Skin of body (tissue), 3 donors: ENCODE measurements at places on chromosomes 5 and 9. TPM values are rescaled to one million over a fixed set of nuclear protein-coding genes. Genes with fewer than 3 reads are reported as not detected.

DNA sequence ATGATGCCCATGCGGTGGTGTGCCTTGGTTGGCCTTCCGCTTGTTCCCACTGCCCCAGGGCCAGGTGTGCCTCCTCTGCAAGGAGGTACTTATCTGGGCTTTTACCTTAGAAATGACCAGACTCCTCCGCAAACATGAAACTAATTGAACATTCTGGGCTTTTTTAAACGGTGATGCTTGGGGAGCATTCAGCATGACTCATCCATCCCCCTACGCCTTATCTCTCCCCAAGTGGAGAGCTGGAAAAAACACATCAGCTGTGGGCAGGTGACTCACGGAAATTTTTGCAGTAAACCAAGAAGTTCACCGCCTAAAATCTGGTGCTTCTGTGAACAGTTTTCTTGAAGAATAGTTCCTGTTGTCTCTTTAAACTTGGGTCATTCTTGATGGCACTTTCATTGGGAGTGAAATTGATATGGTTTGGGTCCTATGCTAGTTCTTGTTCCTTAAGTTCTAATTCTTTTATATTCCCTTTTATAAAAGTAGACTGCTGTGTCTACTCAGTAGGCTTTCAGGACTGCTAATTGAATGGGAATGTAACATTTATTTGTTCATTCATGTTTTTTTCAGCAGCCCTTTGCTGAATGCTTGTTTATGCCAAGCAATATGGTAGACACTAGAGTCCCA, 39.6 kb downstream of the SFXN1 start:
- no peak for DNase-seq

GRCh38 chr5:43255704-43256103, 57.5 kb downstream of the HMGCS1 start:
- no peak for DNase-seq

The IL5 gene
- total RNA-seq = not detected

The DAPK1 gene
- total RNA-seq = 29.0 TPM

DNA sequence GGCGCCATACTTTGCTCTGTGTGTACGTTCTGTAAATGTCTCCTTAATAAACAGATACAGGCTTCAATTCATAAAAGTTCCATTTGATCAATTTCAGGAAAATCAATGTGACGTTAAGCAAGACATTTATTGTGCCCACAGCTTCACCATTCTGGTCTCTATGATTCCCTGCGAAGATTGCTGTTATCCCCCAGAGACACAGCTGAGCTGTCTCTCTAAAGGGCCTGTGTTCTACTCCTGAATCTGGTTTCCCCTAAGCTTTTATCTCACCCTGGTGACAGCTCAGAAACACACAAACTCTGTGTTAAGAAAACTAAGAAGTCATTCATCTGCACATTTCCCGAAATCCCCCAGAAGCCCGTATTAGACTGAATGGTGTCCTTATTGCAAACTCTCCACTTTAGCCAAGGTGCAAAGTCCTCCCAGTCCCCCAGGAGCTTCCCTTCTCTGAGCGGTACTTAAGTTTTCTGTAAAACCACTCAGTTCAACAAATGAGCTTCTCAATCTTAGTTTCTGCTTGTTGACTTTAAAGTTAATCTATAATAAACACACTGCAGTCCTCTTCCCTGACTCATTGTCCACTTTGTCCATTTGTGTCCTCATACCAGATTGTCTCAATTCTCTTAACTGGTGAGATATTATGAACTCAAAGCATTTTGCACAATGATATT, 1.4 kb upstream of the C5orf15 start:
- DNase-seq = no peak

GRCh38 chr5:133523013-133523658, 89.2 kb downstream of the FSTL4 start:
- no peak for DNase-seq

DNA sequence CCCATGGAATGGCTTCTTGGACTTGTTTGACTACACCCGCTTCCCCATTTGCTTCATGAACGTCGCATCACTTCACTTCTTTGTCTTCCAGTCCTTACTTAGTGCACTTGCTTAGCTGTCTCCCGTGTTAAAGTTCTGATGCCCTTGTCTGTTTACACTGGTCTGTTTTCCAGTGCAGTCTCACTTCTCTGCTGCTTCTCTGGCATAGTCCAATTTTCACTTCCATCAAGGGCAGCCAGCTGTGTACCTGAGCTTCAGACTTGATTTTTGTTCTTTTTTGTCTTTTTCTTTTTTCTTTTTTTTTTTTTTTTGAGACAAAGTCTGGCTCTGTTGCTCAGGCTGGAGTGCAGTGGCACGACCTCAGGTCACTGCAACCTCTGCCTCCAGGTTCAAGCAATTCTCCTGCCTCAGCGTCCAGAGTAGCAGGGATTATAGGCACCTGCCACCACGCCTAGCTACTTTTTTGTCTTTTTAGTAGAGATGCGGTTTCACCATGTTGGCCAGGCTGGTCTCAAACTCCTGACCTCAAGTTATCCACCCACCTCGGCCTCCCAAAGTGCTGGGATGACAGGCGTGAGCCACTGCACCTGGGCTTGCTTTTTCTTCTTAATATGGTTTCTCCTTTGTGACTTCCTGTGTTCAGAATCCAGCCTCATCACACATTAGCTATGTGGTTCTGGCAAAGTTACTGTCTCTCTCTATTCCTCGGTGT, 75.4 kb downstream of the LRRC70 start:
- no peak for DNase-seq

GRCh38 chr5:73274121-73274520, 101.1 kb downstream of the TMEM174 start:
- no peak for DNase-seq

The SPINK5 gene
- total RNA-seq = 122 TPM

DNA sequence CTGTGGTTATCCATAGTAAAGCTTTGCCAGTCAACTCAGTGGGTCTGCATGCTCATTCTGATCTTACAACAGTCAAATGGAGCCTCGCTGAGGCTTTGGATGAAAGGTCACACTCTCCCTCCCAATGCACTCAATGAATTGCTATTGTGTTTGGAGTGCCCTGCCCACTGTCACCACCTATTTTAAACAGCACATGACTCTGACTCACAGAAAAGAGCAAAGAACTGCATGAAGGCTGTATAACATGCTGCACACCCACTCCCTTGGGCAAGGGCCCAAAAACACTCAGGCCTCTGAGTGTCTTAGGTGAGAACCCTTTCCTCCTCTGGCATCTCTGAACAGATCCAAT, 118.7 kb upstream of the CCDC112 start:
- DNase-seq = no peak

The ZNF454 gene
- 4.2 TPM for total RNA-seq

- no peak for DNase-seq
Observed at GRCh38 chr5:17831279-17831678, 197.0 kb downstream of the TAF11L14 start.

DNA sequence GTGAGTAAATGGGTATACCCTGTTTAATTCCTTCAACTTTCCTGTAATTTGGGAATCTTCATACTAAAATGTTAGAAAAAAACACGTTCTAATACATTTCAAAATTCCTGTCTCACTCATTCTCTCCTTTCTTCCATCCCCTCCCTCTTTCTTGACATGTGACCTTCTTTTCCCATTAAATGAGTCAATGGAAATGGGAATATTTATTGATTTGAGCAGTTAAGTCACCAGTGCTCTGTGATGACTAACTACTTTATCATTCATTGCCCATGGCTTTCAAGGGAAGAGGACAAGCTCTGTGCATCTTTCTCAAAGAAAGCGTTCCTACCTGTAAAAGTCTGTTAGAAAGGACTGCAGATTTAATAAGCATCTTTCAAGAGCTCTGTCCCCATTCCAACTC, 144.4 kb upstream of the MAP3K1 start:
- DNase-seq = no peak

GRCh38 chr5:143515829-143516228, 112.3 kb upstream of the NR3C1 start:
- peak; percentile 92 for DNase-seq

- no peak for DNase-seq
Observed at GRCh38 chr5:72112389-72112788, 5.1 kb downstream of the MAP1B start.

DNA sequence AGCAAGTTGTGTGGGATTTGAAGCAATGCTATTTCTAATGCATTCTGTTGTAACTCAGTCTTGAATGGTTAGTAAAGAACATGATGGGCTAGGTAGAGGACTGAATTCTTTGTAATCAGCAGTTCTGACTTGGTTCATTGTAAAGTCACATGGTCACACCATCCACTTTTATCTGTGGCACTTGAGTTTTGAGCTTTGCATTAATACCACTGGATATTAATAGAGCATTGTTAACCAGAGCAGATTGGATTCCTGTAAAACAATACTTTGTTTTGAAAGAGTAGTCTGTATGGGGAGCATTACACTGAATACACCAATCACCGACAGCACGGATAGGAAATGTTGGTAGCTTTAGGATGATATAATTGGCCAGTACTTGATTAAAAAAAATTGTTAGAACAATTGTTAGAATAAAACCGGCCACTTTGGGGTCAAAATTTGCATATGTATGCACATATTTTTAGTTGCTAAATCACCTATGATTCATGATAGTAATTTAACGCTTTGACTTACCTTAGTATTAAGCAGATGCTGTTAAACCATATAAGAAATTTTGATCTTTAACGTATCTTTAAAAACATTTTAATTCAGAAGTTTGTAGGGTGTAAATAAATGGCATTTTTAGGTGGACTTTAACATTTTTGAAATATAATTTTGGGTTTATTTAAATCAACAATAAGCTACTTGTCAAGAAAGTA, 17.4 kb downstream of the SLC12A2 start:
- no peak for DNase-seq

GRCh38 chr5:131990716-131991115, 20.7 kb downstream of the ACSL6 start:
- DNase-seq = no peak

The SOHLH1 gene
- total RNA-seq = not detected

DNA sequence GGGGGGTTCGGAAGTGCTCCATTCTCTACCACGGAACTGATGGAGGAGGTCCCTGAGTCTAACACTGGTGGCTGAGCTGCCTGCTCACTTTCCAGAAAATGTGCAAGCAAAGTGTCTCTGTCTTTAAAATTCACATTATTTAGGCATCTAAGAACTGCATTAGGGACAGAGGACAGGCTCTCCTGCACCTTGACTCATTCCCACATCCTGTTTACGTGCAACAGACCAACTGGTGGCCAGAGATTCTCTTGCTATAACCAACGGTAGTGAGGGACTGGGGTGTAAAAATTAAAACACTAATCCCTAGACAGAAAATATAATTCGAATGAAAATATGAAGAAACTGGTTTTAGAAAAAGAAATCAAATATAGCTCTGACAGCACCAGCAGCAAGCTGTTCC, 320.9 kb downstream of the IRX2 start:
- DNase-seq = no peak

DNA sequence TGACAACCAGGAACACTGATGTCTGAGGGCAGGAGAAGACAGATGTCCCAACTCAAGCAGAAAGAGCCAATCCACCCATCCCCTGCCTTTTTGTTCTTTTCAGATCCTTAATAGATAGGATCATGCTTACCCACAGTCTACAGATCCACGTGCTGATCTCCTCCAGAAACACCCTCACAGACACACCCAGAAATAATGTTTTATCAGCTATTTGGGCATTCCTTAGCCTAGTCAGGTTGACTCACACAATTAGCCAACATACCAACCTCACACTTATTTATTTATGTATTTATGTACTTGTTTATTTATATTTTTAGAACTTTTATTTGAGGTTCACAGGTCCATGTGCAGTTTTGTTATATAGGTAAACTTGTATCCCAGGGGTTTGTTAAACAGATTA, 151.5 kb upstream of the IL12B start:
- DNase-seq = no peak

GRCh38 chr5:56166671-56167385, 66.3 kb downstream of the ANKRD55 start:
- no peak for DNase-seq

DNA sequence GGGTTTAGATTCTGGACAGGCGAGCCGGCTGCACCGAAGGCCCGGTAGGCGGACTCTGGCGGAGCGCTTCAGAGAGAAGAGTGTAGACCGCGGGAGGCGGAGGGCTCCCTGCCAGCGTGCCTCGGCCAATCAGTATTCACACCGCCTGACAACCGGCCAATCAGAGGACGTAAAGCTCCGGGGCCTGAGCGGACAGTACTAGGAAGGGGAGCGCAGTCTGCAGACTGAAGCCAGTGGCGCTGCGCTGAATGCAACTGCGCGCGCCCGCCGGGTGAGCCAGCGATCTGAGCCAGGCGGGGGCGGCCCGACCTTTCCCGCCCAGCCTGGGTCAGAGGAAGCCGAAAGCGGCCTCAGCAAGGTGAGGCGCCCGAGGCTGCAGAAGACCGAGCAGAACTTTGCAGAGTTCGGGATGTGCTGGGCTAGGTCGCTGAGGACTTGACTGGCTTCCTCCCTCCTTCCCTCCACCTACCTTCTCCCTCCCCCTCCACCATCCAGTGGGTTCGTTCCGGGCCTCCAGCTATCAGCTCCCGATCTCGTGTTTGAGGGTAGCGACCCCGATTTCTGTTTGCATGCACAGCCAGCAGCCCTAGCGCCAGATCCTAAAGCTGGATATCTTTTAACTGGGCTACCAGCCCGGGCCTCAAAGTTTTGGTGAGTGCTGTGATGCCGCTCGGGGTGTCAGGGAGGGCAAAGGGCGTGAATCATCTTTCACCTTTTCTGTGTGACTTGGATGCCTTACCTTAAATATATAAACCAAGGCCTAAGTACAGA, at the start of gene DMRT2:
Gene DMRT2, plus strand, starts transcription at position 233 of the 771 bp plus-strand sequence. CDS start 1,257 bp downstream, outside the sequence.
- peak; percentile 92 for DNase-seq

The QRFP gene
- not detected for total RNA-seq

The MSMP gene
- not detected for total RNA-seq

GRCh38 chr9:16709924-16710323, 160.5 kb downstream of the BNC2 start:
- DNase-seq = no peak

The ISL1 gene
- total RNA-seq = 0.30 TPM
